Prostate gland (tissue), 2 donors: ENCODE measurements at places on chromosomes 2 and 18. TPM values are rescaled to one million over a fixed set of nuclear protein-coding genes. Genes with fewer than 3 reads are reported as not detected.

DNA sequence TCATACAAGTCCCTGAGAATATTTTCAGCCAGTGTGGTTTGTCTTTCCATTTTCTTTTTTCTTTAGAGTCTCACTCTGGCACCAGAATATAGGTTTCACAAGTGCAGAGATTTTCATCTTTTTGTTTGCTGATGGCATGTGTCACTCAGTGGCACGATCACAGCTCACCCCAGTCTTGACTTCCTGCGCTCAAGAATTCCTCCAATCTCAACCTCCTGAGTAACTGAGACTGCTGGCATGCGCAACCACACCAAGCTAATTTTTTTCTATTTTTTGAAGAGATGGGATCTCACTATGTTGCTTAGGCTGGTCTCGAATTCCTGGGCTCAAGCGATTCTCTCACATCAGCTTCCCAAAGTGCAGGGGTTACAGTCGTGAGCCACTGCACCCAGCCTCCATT is 23.9 kb downstream of the NBEAL1 start:
- DNase-seq = no peak

DNA sequence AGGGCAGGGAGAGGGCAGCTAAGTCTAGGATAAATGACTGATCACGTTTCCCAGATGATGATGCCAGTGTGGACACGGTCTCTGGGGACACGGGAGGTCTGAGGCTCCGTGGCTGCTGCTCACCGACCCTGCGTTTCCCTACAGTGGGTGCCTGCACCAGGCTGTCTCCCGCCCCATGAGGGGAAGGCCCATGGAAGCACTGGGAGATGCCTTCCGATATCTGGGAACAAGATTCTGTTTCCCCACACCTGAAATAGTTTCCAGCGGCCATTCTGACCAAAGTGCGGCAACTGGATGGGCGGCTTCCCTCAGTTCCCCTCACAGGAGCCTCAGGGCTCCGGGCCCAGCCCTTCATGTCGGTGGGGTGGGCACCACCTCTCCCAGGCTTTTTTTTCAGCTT is 83.1 kb downstream of the EDAR start:
- no peak for DNase-seq

DNA sequence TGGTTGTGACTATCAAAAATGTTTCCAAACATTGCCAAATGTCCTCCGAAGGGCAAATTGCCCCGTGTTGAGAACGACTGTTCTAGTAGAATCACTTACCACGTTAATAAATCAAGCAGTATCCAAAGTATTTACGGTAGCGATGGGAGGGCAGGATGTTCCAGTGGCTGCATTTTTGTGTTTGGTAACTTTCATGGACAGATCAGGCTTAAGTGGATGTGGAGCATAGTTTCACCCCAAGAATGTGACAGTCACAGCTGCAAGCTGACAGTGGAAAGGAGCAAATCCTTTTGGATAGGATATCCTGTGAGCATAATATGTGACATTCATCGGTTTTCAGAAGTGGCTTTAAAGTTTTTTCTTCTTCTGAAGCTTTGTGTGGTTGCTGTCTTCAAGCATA is 46.3 kb upstream of the DARS1 start:
- no peak for DNase-seq

GRCh38 chr18:39795350-39795749 is 2159.7 kb upstream of the PIK3C3 start:
- no peak for DNase-seq

GRCh38 chr2:133204421-133204820 is 363.8 kb downstream of the NCKAP5 start:
- no peak for DNase-seq

DNA sequence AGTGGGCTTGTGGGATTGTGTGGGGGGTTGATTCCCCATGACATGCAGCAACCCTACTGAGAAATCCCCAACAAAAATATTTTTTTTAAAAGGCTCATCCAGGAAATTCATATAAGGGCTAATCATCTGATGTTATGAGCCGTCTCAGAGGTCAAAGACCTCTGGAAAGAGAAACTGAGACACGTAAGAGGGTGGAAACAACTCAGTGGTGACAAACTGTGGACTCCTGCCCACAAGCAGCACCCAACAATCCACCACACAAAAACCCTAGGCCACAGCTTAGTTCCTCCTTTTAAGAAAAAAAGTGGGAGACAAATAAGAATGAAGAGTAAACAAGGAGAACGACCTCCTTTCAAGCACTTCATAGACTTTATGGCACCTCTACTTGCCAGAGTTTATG is 1096.1 kb upstream of the NRXN1 start:
- DNase-seq = no peak

DNA sequence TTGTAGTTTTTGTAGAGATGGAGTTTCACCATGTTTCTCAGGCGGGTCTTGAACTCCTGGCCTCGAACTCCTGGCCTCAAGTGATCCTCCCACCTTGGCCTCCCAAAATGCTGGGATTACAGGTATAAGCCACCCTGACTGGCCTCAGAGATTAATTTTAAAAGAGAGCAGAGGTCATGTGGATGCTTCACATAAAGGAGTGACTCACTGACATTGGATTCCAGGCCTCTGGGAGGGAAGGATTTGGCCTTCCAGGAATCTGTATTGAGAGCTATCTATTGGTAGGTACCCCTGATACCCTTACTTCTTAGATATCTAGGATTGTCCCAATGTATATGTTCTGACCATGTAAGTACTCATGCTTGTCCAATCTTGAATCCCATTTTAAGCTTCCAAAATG is 138.4 kb downstream of the FAM161A start:
- DNase-seq = no peak

DNA sequence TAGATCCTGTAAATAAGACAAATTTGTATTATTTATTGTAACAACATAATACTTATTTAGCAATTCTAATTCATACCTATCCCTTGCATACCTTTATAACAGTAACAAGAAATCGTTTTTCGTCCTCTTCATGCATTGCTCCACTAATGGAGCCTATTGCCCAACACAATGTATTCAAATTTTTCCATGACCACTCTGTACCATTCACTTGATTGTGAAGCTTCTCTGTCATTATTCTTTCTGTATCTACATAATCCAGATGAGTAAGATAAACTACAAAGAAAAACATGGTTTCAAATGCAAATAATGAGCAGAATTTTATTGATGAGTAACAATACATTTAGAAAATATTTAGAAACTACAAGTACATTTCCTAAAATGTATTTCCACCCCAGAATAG is 21.6 kb upstream of the USP34 start:
- DNase-seq = no peak

DNA sequence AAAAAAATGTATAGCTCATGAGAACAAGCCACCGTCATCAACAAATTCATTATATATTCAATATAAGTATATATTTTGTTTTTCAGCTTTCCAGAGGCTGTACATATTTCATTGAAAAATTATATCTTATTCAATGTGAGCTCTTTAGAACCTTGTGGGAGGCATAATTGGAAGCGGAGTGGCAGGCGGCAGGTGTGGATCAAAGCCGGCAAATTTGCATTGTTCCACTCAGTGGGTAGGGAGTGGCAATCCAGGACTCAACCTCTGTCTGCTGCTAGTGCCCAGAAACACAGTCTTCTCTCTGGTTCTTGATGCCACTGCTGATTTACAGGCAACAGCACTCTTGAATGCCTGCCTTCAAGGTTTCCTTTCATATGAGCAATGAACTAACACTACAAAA is 46.9 kb downstream of the GCA start:
- DNase-seq = no peak

- no peak for DNase-seq
Observed at GRCh38 chr18:55401638-55402191, 186.3 kb downstream of the TCF4 start.

- DNase-seq = no peak
Observed at GRCh38 chr18:24799176-24799575, 338.7 kb downstream of the HRH4 start.

- DNase-seq = no peak
Observed at GRCh38 chr18:2134364-2134763, 436.9 kb downstream of the METTL4 start.

DNA sequence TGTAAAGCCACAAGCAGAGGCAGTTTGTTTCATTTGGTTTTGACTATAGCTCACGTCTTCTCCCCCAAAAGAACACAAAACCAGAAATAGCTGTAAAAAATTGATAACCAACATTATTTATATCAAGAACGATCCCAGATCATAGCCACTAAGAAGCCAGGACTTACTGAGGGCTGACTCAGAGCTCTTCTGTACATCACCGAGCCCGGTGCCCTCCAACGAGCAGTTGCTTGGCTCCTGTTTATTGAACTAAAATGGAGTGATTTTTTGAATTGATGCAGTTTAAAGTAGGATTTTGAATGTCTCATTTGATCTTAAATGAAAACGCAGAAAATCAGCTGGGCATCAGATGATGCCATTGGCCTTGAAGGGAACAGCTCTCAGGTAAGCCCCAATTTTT is 343.3 kb downstream of the INSIG2 start:
- no peak for DNase-seq

GRCh38 chr2:7037340-7038333 is 120.4 kb downstream of the RNF144A start:
- peak; percentile 30 for DNase-seq

- no peak for DNase-seq
Observed at GRCh38 chr2:111688482-111688881, 195.5 kb downstream of the ANAPC1 start.

- peak; percentile 56 for DNase-seq
Observed at GRCh38 chr2:134253804-134254203, at the start of gene MGAT5. MGAT5 (plus strand) TSS chr2:134254072; CDS start chr2:134254404, 332 bp downstream.

- DNase-seq = no peak
Observed at GRCh38 chr2:240472078-240472790, 36.8 kb downstream of the GPC1 start.

DNA sequence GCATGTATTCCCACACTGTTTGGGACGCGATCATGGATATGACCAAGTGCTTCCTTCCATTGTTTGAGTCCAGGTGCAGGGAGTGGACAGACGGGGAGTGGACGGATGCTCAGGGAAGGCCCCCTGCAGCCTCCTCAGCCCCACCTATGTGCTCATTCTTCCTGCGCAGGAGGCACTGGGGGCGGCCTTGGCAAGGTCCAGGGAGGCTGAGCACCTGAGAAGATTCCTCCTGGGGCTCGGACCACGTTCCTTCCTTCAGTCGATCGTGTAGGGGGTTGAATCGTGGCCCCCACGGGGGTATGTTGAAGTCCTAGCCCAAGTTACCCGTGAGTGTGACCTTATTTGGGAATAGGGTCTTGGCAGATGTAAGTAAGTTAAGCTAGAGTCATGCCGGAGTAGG is 60.4 kb downstream of the ASB1 start:
- no peak for DNase-seq

DNA sequence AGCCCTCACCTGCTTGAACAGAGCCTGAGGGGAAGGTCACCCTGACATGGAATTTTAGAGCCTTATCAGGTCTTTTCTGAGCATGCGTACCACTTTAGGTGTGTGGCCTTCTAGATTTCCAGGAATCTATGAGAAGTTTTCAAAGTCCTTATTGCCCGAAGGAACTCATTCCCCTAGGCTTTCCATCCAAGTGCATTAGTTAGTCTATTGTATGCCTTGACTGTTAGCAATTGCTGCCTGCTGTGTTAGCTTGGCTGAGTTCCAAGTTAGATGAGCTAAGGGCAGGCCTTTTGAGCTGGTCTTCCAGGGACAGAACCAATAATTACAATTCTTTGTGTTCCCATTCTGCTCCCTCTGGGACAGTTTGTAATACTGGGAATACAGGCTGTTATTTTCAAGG is 30.8 kb upstream of the PUM2 start:
- no peak for DNase-seq

Gene ALPP
- not detected for total RNA-seq

Gene UGT1A3
- total RNA-seq = not detected

Gene SCYGR4
- total RNA-seq = not detected

Gene VWA3B
- total RNA-seq = not detected

Gene IL36RN
- total RNA-seq = not detected

Gene MYO7B
- total RNA-seq = 1.4 TPM

Gene MARCHF4
- not detected for total RNA-seq

Gene ALK
- total RNA-seq = 0.14 TPM

Gene MYO5B
- 31.1 TPM for total RNA-seq
